HS-27A (cell line): ENCODE measurements at places on chromosomes 2 and 18.

DNA sequence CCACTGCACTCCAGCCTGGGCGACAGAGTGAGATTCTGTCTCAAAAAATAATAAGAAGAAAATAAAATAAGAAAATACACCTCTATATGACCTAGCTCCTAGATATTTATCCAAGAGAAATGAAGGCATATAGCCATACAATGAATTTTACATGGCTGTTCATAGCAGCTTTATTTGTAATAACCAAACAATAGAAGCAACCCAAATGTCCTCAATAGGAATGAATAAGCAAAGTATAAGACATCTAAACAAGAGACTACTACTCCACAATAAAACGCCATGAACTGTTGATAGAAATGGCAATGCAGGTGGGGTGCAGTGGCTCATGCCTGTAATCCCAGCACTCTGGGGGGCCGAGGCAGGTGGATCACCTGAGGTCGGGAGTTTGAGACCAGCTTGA is 31.2 kb upstream of the MYCN start:
- no peak for DNase-seq

DNA sequence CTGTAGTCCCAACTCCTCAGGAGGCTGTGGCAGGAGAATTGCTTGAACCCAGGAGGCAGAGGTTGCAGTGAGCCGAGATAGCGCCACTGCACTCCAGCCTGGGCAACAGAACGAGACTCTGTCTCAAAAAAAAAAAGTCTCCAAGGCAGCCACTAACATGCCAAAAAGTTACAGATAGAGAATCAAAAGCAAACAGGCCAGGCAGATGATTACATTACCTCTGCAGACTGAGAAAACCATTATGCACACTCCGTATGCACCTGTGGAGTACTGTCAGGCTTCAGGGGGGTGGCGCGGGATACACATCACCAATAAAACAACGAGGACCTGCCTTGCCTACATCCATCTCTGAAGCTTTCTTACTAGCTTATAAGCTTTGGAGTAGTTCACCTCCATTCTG is 10.3 kb downstream of the STAM2 start:
- DNase-seq, result no peak

DNA sequence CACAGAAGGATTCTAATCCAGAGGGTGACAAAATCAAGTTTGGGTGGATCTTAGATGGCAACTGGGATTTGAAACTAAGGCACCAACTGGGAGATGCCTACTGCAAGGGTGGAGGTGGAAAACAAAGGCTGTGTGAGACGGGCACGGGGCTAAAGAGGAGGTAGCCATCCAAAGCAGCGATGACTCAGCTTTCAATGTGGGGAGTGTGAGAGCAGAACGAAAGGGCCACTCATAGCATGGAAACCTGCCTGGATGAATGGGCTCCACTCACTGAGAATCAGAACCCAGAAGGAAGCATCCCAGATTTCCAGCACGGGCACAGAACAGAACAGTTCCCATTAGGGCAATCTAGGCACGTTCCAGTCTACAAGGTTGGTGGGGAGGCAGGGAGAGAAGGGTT is 159.5 kb downstream of the COL4A4 start:
- DNase-seq, result no peak

- DNase-seq, result no peak
Measured at GRCh38 chr2:165678882-165679281, 115.2 kb downstream of the GALNT3 start.

DNA sequence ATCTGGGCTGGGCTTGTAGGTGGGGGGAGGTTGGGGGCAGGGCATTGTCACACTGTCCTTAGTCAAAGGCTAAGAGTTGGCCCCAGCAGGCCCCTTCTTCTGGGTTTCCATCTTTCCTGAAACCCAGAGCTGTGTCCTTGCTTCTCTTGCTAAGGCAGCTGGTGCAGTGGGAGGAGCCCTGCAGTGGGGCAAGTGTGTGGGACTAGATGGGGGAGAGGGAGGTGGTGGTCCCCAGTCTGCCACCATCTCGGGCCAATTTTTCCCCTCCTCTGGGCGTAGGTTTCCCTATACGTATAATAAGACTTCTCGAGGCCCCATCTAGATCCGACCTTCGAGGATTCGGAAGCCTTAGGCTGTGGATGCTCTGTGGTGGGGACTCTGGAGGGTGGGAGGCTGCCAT is 3.5 kb downstream of the KCNF1 start:
- DNase-seq, result no peak

GRCh38 chr2:109647636-109648035 is 33.5 kb downstream of the SOWAHC start:
- DNase-seq, result peak; percentile 73
